Naive thymus-derived CD4-positive, alpha-beta T cell (primary cell): ENCODE measurements at places on chromosomes 5 and 9.

- H3K4me3 ChIP-seq = no peak overlapping the region
- H3K36me3 ChIP-seq = no peaks in the 10 kb centered on the region
- no peaks in the 10 kb centered on the region for H3K4me1 ChIP-seq
- H3K27me3 ChIP-seq = no peaks in the 10 kb centered on the region
- no peak overlapping the region for H3K27ac ChIP-seq
These were observed 75.1 kb upstream of the PANK3 start for GRCh38 chr5:168654211-168654721.

DNA sequence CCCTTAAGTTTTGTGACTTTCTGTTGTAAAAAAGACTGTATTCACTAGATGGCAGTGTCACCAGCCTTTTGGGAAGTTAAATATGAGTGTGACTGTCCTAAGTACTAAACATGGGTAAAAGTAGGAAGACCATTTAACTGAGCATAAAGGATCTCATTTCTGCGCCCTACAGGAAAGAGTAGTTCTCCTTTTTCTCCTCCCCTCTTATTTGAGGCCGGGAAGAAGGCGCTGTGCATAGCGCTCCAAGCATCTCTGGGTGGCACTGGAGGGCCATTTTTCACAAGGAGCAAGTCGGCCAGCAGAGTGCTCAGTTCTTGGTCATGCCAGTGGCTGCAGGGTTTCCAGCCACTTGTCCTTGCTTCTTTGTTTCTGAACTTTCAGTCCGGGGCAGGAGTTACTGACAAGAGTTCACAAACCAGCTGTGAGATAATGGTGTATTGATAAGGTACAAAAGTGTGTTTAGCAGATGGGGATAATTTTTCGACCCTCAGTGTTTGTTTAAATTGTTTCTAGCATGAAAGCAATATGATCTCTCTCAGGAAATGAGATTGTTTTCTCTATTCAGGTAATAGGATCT, 227.6 kb upstream of the DMRT1 start:
- no peaks in the 10 kb centered on the region for H3K36me3 ChIP-seq
- H3K27me3 ChIP-seq = no peaks in the 10 kb centered on the region
- H3K4me3 ChIP-seq = no peak overlapping the region
- H3K27ac ChIP-seq = no peak overlapping the region
- no peaks in the 10 kb centered on the region for H3K4me1 ChIP-seq

DNA sequence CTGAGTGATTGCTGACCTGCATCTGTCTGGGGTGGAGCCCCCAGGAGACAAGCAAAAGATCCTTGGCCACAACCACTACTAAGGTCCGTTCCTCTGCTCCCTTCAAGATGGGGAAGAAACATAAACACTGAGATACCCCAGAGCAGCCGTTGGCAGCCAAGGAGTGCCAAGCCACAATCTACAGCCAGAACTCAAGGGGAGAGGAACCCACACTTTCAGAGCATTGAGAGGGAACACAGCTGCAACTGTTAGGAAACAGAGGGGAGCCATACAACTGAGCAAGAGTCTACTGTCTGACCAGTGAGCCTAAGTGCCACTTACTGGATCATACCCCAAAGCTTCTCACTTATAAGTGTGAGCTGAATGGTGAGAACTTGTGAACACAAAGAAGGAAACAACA, 44.6 kb upstream of the ADRB2 start:
- no peaks in the 10 kb centered on the region for H3K36me3 ChIP-seq
- H3K4me1 ChIP-seq = no peaks in the 10 kb centered on the region
- no peaks in the 10 kb centered on the region for H3K27me3 ChIP-seq

GRCh38 chr9:87036506-87036905, 89.2 kb upstream of the GAS1 start:
- no peak overlapping the region for H3K4me3 ChIP-seq
- DNase-seq = no peak
- no peak overlapping the region for H3K27ac ChIP-seq
- no peaks in the 10 kb centered on the region for H3K27me3 ChIP-seq

DNA sequence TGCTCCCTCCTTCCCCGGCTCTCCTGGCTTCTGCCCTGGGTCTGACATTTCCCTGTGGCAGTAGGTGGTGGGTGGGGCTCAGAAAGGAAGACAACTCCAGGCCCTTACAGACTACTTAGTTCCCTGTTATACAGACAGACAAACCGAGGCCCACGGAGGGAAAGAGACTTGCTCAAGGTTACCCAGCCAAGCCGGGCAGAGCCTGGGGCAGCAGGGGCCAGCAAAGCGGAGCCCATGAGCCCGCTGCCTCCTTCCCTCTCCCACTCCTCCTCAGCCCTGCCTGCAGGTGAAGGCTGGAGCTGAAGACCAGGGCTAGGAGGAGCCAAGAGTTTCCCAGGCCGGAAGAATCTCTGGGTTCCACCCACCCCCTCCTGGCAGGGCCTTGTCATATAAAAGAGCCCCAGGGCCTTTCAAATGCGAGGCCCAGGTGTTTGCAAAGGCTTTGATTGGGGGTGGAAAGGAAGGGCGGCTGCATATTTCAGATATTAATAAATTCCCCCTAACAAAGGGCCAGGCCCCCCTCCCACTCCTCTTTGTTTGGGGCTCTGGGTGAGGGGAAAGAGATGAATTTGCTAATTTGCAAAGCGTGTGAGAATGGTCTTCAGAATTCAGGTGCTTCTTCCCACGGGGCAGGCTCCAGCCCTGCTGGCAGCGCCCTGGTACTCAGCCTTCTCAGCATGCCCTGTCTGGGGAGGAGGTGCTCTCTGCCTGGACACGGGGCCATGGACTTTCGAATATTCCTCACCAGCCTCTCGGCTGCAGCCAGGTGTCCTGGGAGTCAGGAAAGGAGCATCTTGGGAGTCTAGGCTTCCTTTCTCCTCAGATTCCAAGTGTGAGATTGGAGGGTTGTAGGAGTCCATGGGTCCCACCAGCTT, 21.5 kb downstream of the SLC6A7 start:
- H3K27me3 ChIP-seq = no peaks in the 10 kb centered on the region
- peaks cover 7% of the 10 kb centered on the region for H3K4me1 ChIP-seq
- H3K4me3 ChIP-seq = no peak overlapping the region
- H3K36me3 ChIP-seq = no peaks in the 10 kb centered on the region

DNA sequence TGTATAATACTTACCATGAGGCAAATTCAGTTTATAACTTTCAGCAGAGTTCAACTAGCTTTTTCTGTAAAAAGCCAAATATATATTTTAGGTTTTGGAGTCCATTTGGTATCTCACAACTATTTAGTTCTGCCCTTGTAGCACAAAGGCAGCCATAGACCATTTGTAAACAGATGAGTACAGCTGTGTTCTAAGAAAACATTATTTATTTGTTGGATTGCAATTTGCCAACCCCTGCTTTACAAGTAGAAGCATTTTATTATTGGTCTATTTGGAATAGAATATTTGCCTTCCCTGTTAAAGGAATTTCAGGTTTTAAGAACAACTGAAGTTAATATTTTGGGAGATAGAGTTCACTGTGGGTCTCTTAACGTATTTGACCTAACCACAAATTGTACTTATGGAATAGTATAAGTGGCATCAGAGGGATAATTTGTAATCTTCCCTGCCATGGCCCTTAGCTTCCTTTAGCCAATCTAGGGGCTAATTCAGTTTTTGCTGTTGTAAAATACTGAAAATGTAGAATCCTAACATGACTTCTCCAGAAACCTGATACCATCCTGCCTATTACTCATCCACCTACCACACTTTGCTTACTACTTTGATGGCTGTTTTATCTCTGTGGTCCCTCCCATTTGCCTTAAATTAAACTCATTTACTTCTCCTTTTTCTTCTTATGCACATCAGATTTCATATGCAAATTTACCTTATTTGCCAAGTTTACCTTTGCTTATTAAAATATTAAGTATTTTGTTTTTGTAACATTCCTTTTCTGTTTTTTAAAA, 109.2 kb downstream of the DMXL1 start:
- no peaks in the 10 kb centered on the region for H3K4me1 ChIP-seq
- no peak overlapping the region for H3K4me3 ChIP-seq
- no peaks in the 10 kb centered on the region for H3K36me3 ChIP-seq
- no peaks in the 10 kb centered on the region for H3K27me3 ChIP-seq

DNA sequence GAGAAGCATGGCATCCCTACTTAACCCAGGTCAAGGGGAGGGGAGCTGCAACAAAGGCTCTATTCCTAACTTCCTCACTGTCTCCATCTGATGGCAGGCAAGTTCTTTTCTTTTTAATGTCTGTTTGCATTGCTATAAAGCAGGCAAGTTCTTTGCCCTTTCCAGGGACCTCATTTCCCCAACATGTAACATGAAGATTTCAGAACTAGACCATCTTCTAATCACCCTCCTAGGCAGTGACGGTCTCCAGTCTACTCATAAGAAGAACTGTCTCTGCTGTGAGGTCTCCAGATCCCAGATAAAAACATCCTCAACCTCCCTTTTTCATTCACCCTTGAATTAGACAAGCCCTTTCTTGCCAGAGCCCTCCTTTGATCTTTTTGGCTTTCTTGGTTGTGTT, 42.1 kb downstream of the PPP1R2B start:
- no peak overlapping the region for H3K27ac ChIP-seq
- H3K27me3 ChIP-seq = no peaks in the 10 kb centered on the region
- DNase-seq = no peak
- no peak overlapping the region for H3K4me3 ChIP-seq

- no peaks in the 10 kb centered on the region for H3K36me3 ChIP-seq
- no peak for DNase-seq
- H3K27ac ChIP-seq = no peak overlapping the region
These were observed 167.9 kb downstream of the ARHGEF28 start for GRCh38 chr5:73793911-73794310.

DNA sequence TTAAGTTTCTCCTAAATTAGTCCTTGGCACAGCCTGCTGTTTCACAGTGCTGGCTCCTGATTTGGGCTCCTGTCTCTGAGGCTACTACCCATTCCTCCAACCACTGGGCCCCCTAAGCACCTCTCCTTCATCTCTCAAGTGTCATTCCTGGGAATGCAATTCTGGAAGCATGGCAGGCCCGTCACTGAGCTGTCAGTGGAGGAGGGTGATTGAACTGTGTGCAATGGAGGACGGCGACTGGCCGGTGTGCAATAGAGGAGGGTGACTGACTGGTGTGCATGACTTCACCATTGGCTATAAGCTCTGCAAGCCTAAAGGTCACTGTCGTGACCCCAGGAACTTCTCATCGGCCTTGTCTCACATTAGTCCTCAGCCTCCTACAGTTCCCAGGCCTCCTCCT, 12.4 kb upstream of the IL17B start:
- no peaks in the 10 kb centered on the region for H3K4me1 ChIP-seq
- no peaks in the 10 kb centered on the region for H3K36me3 ChIP-seq
- no peak overlapping the region for H3K27ac ChIP-seq
- no peak for DNase-seq
- H3K4me3 ChIP-seq = no peak overlapping the region

GRCh38 chr5:95591490-95591901, 28.4 kb upstream of the GPR150 start:
- peaks cover 10% of the 10 kb centered on the region for H3K4me1 ChIP-seq
- H3K4me3 ChIP-seq = no peak overlapping the region
- no peak overlapping the region for H3K27ac ChIP-seq
- no peak for DNase-seq

DNA sequence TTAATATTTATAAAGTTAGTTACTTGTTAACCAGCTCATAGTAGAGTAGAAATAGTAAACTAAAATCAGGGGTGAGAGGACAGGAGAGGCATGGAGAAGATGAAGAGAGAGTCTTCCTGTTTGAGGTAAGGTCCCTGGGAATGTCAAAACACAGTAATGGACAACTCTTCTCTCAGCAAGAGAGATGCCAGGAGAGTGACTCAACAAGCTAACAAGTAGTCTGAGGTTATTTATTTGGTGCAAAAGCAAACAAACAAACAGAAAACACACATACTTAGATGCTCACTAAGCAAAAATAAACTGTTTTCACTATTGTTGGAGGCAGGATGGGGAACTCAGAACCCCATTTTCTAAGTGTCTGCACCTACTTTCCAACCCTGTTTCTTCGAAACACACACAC, 333.2 kb upstream of the RFX3 start:
- H3K4me1 ChIP-seq = no peaks in the 10 kb centered on the region
- H3K4me3 ChIP-seq = no peak overlapping the region
- H3K36me3 ChIP-seq = no peaks in the 10 kb centered on the region
- no peaks in the 10 kb centered on the region for H3K27me3 ChIP-seq
- no peak for DNase-seq

DNA sequence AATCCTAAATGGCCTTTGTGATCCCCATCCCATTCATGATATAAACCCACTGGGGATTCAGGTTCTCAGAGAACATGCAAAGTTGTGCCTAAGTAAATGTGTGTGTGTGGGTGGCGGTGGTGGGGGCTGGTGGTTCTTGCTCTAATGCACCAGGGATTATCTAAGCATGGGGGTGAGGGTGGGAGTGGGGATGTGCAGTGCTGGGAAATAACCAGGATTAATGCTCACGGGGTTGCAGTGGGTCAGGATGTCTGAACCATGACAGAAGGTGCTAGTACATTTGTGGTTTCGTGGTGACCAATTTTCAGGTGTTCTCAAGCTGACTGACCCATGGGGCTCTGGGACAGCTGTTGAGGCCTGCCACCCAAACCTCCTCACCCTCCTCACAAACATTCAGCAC, 101.0 kb downstream of the ZNF608 start:
- no peak overlapping the region for H3K4me3 ChIP-seq
- H3K27me3 ChIP-seq = no peaks in the 10 kb centered on the region
- DNase-seq = no peak
- no peak overlapping the region for H3K27ac ChIP-seq

GRCh38 chr5:73126957-73127356, 6.6 kb downstream of the TMEM171 start:
- no peaks in the 10 kb centered on the region for H3K27me3 ChIP-seq
- no peaks in the 10 kb centered on the region for H3K36me3 ChIP-seq
- H3K4me3 ChIP-seq = no peak overlapping the region
- DNase-seq = no peak
- H3K27ac ChIP-seq = no peak overlapping the region

- H3K36me3 ChIP-seq = no peaks in the 10 kb centered on the region
- H3K4me1 ChIP-seq = no peaks in the 10 kb centered on the region
- no peaks in the 10 kb centered on the region for H3K27me3 ChIP-seq
- H3K27ac ChIP-seq = no peak overlapping the region
These were observed 8.6 kb upstream of the PRRX2 start for GRCh38 chr9:129656795-129657390.

DNA sequence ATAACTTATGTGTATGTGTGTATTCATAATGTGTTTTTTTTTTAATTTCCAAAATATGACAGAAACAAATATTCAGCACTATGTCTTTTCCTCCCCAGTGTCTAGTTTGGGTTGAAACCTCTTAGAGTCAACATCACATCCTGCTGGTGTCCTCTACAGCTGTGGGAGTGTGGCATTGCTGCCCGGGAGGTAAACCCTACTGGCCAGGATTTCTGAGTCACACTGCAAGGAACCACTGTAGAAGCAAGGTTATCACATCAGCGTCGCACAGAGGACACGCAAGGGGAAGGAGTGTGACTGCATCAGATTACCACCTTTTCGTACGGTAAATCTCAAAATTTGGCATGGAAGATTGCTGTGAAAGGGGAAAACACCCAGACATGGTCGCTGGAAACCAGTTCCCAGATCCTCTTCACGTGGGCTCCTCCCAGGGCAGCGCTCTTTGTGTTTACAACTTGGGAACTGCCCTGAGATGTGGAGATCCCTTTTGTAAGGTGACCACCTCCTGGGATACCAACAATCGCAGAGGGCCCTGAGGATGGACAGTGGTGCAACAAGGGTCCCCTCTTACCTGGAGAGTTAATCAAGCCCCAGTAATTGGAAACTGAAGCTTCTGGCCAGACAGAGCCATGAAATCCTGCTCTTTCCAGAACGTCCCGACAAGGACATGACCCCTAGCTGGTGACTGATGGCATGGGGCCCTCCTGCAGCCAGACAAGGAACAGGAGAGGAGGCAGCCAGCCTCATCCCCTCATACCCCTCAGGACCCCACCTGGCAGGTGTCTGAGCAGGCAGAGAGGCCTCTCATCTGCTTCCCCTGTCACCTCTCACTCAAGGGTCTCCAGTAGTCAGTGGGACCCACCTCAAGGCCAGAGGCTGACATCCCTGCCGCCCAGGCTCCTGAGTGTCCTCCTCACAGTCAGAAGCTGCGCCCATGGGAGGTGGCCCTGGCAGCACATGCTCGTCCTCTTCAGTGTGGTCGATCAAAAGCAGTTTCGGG, 194.7 kb downstream of the MED10 start:
- DNase-seq = no peak
- no peaks in the 10 kb centered on the region for H3K4me1 ChIP-seq
- H3K36me3 ChIP-seq = no peaks in the 10 kb centered on the region
